ENCODE measurements at places on chromosomes 6 and 20.

- no peak for DNase-seq
- H3K27ac ChIP-seq: no peak overlapping the region
- no peaks in the 10 kb centered on the region for H3K36me3 ChIP-seq
- no peaks in the 10 kb centered on the region for H3K4me1 ChIP-seq
- H3K4me3 ChIP-seq: no peak overlapping the region
- peaks cover 4% of the 10 kb centered on the region for H3K27me3 ChIP-seq
Measured at GRCh38 chr20:40673442-40673841, 15.6 kb downstream of the MAFB start.

DNA sequence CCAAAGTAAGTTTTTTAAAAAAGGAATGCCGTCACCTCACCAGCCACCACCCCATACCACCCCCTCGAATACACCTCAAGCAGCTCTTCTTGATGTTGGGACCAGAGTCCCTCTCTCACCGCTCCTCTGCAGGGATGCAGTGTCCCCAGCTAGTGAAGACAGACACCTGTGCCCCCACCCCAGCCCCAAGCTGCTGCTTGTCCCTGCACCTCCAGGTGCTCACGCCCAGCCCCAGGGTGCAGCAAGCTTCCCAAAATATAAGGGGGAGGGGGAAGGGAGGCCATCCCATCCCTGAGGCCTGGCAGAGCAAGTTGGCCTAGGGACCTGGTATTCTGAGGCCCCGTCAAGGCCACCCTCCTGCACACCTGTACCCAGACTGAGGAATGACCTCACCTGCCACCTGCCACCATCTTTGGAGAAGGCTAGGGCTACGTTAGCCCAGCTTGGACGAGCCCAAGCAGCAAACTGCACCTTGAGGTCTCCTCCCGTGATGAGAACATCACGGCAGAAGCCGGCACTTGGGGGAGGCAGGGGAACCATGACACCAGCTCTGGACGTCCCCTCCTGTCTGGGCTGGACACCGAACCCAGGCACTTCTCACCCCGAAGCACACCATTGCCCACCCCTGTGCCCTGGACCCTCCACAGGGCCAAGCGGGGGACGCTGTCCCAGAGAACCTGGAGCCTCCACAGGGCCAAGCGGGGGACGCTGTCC lies 25.9 kb downstream of the YTHDF1 start:
- peaks cover 2% of the 10 kb centered on the region for H3K36me3 ChIP-seq
- H3K27ac ChIP-seq: no peak overlapping the region
- DNase-seq: no peak
- no peaks in the 10 kb centered on the region for H3K4me1 ChIP-seq

DNA sequence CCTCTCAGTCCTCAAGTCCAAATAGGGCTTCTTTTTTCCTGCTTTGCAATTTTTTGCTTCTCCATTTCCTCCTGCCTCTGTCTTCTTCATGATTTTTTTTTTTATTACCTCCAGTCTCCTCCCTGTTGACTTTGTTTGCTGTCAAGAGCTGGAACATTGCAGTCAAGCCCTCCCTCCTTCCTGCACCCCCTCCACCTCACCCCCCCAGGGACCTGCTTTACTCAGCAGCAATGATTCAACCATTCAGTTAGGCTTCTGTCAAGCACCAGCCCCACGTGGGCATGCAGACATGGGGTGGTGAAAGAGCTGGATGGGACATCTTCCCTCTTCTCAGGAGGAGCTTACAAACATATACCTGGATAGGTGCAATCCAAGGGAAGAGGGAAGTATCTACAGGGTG lies 142.4 kb downstream of the LRFN2 start:
- DNase-seq: no peak
- no peak overlapping the region for H3K4me3 ChIP-seq
- no peak overlapping the region for H3K27ac ChIP-seq
- H3K36me3 ChIP-seq: no peaks in the 10 kb centered on the region
- H3K4me1 ChIP-seq: no peaks in the 10 kb centered on the region
- no peaks in the 10 kb centered on the region for H3K27me3 ChIP-seq

GRCh38 chr6:89008815-89009374 lies 45.5 kb upstream of the RNGTT start:
- no peak overlapping the region for H3K4me3 ChIP-seq
- H3K36me3 ChIP-seq: no peaks in the 10 kb centered on the region
- peaks cover 14% of the 10 kb centered on the region for H3K4me1 ChIP-seq
- H3K27me3 ChIP-seq: no peaks in the 10 kb centered on the region
- H3K27ac ChIP-seq: no peak overlapping the region
- no peak for DNase-seq

DNA sequence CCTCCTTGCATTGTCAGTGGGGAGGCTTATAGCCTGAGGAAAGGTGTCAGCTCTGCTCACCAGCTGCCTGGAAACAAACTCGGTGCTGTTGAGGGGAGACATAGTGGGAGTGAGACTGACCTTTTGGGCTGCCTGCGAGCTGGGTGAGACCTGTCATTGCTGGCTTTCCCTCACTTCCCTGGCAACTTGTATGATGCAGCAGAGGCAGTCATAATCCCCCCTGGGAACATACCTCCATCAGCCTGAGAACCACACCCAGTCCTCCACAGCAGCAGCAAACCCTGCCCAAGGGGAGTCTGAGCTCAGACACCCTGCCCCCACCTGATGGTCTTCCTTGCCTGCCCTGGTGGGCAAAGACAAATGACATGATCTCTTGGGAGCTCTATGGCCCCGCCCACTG lies 521.2 kb upstream of the IMPG1 start:
- H3K36me3 ChIP-seq: no peaks in the 10 kb centered on the region
- H3K4me1 ChIP-seq: no peaks in the 10 kb centered on the region
- H3K4me3 ChIP-seq: no peak overlapping the region

GRCh38 chr20:35257175-35257909 lies 20.6 kb downstream of the MMP24OS start:
- H3K36me3 ChIP-seq: peaks cover 2% of the 10 kb centered on the region
- H3K27me3 ChIP-seq: no peaks in the 10 kb centered on the region
- no peaks in the 10 kb centered on the region for H3K4me1 ChIP-seq
- H3K27ac ChIP-seq: no peak overlapping the region
- no peak overlapping the region for H3K4me3 ChIP-seq
- DNase-seq: no peak

DNA sequence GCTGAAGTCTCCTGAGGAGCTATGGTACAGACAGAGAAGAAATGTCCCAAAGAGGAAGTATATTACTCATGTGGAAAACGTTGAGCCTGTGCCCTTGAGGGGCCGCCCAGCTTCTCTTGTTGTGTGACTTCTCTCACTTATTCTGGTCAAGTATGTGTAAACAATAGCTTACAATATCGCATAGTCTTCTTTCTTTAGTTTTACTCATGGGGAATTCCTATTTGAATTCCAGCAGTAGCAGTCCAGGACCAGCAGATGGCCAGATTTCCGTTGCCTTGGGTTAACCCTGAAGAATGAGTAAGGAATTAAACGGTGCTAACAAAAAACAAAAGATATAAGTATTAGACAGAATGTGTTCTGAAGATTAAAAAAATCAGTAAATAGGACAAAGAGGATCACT lies 522.0 kb upstream of the GJE1 start:
- no peak overlapping the region for H3K4me3 ChIP-seq
- DNase-seq: no peak
- no peaks in the 10 kb centered on the region for H3K36me3 ChIP-seq

GRCh38 chr20:6976106-6976900 lies 208.8 kb downstream of the BMP2 start:
- H3K27ac ChIP-seq: no peak overlapping the region
- no peaks in the 10 kb centered on the region for H3K4me1 ChIP-seq
- DNase-seq: peak; percentile 14
- no peaks in the 10 kb centered on the region for H3K27me3 ChIP-seq
- no peak overlapping the region for H3K4me3 ChIP-seq

DNA sequence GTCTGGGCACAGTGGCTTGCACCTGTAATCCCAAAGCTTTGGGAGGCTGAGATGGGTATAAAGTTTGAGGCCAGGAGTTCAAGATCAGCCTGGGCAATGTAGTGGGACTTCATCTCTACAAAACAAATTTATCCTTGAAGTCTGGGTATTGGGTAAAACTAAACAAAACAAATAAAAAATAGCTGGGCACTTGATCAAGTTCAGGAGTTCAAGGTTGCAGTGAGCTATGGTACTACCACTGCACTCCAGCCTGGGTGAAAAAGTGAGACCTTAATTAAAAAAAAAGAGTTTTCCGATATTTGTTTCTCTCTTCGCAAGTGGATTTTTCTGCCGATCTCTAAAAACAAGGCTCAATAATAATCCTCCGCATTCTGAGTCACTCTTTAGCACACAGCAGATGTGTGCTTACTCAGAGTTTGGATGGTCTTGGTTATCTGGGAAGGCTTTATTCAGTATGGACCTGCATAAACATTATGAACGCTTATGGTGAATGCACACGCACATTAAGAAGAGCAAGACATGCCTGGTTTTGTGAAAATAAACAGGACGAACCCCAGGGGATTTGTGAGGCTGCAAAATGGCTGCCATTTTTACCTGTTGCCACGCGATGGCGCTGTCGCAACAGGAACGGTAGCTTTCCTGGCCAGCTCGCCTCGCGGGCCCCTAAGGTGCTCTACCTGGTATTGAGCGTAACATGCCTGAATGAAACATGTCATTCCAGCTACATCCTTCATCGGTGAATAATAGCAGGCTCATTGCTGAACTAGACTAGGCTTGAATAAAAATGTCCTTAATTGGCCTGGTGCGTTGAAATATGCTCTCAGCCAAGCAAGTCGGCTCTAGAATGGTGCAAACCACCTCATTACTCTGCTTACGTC lies 6.0 kb downstream of the OPN5 start:
- no peak overlapping the region for H3K27ac ChIP-seq
- H3K36me3 ChIP-seq: no peaks in the 10 kb centered on the region
- H3K4me1 ChIP-seq: peaks cover 2% of the 10 kb centered on the region
- no peaks in the 10 kb centered on the region for H3K27me3 ChIP-seq
- DNase-seq: peak; percentile 64
- no peak overlapping the region for H3K4me3 ChIP-seq

GRCh38 chr6:3882431-3882830 lies 33.3 kb downstream of the FAM50B start:
- no peaks in the 10 kb centered on the region for H3K4me1 ChIP-seq
- no peak overlapping the region for H3K27ac ChIP-seq
- no peaks in the 10 kb centered on the region for H3K36me3 ChIP-seq
- no peak overlapping the region for H3K4me3 ChIP-seq

GRCh38 chr6:2990932-2991506 lies 8.7 kb upstream of the NQO2 start:
- no peaks in the 10 kb centered on the region for H3K27me3 ChIP-seq
- H3K36me3 ChIP-seq: no peaks in the 10 kb centered on the region
- DNase-seq: no peak
- H3K27ac ChIP-seq: peak overlapping the region; percentile 99
- peak overlapping the region; percentile 9 for H3K4me3 ChIP-seq

DNA sequence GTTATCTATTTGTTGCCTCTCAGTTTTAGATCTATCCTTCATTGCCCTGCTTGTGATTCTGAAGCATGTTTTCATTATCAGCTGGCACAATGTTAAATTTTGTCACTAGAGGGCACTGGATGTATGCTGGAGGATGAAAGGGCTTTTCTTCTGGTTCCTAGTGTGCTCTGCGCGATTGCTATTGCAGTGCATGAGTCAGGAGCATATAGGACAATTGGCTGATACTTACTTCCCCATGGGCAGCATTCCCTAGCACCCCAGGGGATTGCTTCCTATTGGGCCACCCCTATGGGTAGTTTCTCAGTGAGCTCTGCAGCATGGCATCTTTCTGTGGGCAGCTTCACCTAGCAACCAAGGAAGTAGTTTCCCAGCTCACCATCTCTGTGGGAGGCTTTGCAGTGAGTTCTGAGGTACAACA lies 280.3 kb upstream of the SYNCRIP start:
- peak; percentile 10 for DNase-seq
- H3K4me3 ChIP-seq: no peak overlapping the region
- H3K4me1 ChIP-seq: no peaks in the 10 kb centered on the region
- H3K36me3 ChIP-seq: no peaks in the 10 kb centered on the region
- H3K27me3 ChIP-seq: no peaks in the 10 kb centered on the region

GRCh38 chr6:122405417-122405816 lies 6.0 kb downstream of the HSF2 start:
- H3K4me3 ChIP-seq: no peak overlapping the region
- peak; percentile 39 for DNase-seq
- H3K27me3 ChIP-seq: no peaks in the 10 kb centered on the region

DNA sequence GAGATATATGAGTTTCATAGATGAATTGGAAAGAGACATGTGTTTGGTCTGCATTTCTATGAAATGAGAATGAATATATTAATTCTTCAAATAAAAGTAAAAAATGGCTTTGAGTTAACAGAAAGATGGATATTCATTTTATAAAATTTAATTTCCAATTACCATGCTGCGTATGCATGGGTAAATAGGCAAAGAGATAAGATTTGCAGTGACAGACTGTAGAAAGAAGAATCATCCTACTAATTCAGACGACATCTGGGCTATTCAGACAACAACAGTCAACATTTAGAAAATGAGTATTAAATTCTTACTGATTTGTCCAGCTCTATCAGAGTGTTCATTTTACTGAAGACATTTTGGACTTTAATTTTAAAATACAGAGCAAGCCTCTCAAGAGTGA lies 602.2 kb upstream of the NRSN1 start:
- no peaks in the 10 kb centered on the region for H3K27me3 ChIP-seq
- no peak for DNase-seq
- no peaks in the 10 kb centered on the region for H3K4me1 ChIP-seq
- H3K36me3 ChIP-seq: no peaks in the 10 kb centered on the region
- H3K27ac ChIP-seq: no peak overlapping the region

GRCh38 chr6:169850746-169851145 lies 99.3 kb downstream of the ERMARD start:
- no peaks in the 10 kb centered on the region for H3K27me3 ChIP-seq
- no peaks in the 10 kb centered on the region for H3K4me1 ChIP-seq
- DNase-seq: no peak
- H3K27ac ChIP-seq: no peak overlapping the region
- no peaks in the 10 kb centered on the region for H3K36me3 ChIP-seq

- H3K4me3 ChIP-seq: no peak overlapping the region
- DNase-seq: no peak
- H3K36me3 ChIP-seq: no peaks in the 10 kb centered on the region
- H3K27ac ChIP-seq: no peak overlapping the region
- H3K27me3 ChIP-seq: no peaks in the 10 kb centered on the region
Measured at GRCh38 chr6:145836772-145837171, 22.2 kb upstream of the FBXO30 start.

DNA sequence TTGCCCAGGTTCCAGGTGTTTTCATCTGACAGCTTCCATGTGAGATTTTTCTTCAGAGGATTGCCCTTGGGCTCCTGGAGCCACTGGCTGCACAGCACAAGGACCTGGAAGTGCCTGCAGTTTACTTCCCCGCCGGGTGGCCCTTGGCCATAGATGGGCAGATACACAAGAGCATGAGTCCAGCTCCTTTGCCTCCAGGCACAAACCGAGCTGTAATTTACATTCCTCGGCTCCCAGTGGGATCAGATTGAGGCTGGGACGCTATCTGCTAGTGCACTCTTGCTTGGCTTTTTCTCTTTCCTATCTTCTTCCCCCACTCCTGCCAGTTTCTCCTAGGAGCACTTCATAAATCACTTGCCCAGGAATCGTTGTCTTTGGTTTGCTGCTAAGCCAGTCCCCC lies 85.4 kb upstream of the RALY start:
- H3K27ac ChIP-seq: no peak overlapping the region
- no peak for DNase-seq
- no peaks in the 10 kb centered on the region for H3K36me3 ChIP-seq
- no peaks in the 10 kb centered on the region for H3K4me1 ChIP-seq
- H3K27me3 ChIP-seq: peaks cover 8% of the 10 kb centered on the region

GRCh38 chr20:23278172-23278571 lies 72.4 kb upstream of the NXT1 start:
- H3K4me3 ChIP-seq: no peak overlapping the region
- H3K36me3 ChIP-seq: no peaks in the 10 kb centered on the region
- DNase-seq: no peak
- H3K27me3 ChIP-seq: no peaks in the 10 kb centered on the region
- no peaks in the 10 kb centered on the region for H3K4me1 ChIP-seq

- no peaks in the 10 kb centered on the region for H3K36me3 ChIP-seq
- no peak for DNase-seq
- no peaks in the 10 kb centered on the region for H3K27me3 ChIP-seq
- no peak overlapping the region for H3K4me3 ChIP-seq
Measured at GRCh38 chr6:14092838-14093789, 24.5 kb upstream of the CD83 start.

Data from common myeloid progenitor, CD34-positive (primary cell).